ENCODE measurements at places on chromosomes 4 and X. TPM values are rescaled to one million over a fixed set of nuclear protein-coding genes. Genes with fewer than 3 reads are reported as not detected.
A peak's percentile ranks its signal among the peaks of the same experiment; 100 is the strongest.

DNA sequence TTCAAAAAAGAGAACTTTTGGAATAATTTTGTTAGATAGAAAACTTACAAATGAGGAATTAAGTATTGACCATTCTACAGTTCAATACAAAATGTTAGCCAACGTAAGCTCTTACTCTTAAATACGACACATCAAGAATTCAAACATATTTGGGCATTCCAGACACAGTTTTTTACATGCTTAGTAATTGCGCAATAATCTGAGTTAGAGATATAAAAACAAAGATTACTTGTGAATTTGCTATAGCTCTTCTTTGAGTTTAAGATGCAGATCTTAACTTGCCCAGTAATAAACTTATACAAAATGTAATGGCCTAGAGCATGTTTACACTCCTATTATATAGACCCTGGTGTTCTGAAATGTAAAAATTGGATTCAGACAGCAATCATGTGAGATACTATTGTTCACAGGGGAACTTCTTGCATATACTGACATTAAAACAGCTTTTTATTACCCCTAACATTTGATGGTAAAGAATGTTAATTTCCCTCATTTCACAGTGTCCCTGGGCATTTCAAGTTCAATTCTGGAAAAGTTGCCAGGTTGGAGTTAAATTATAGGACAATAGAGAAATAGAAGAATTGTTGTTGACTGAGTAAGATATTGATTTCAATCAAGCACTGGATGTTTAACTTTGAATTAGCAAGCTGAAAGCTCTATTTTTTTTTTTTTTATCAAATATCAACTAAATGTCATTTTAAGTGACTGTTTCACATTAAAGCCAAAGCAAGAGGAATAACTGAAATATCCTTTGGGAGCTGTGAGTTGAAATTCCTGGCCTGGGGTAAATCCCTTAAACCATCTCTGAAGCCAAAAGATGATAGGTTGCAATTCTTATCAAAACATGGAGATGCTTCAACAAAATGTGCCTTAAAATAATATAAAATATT lies 910 bp downstream of the HPGDS start:
- H3K27me3 ChIP-seq = no peaks in the 10 kb centered on the region
- H3K4me3 ChIP-seq = no peak overlapping the region
- no peak overlapping the region for H3K27ac ChIP-seq
- DNase-seq = no peak
- H3K4me1 ChIP-seq = no peaks in the 10 kb centered on the region

Gene ASMT
- not detected for total RNA-seq

DNA sequence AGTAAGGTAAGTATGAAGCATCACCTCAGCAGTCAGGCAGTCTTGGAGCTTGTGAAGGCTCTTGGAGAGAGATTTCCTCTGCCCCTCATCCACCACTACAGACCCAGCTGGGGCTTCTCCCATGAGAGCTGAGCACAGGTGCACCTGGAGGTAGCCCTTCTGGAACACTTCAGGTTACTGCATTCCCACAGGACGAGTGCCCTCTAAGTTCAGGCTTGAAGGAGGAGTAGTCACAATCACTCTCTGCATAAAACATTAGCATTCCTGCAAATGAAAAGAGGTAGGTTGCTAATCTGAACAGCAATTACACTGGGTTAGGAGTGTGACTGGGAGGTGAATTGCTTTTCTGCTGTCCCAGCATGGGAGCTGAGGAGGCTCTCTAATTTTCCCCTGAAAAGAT lies 308.8 kb downstream of the TEX13C start:
- H3K4me3 ChIP-seq = no peak overlapping the region
- no peak for DNase-seq
- no peaks in the 10 kb centered on the region for H3K36me3 ChIP-seq
- H3K27ac ChIP-seq = no peak overlapping the region
- H3K27me3 ChIP-seq = no peaks in the 10 kb centered on the region
- H3K4me1 ChIP-seq = no peaks in the 10 kb centered on the region

DNA sequence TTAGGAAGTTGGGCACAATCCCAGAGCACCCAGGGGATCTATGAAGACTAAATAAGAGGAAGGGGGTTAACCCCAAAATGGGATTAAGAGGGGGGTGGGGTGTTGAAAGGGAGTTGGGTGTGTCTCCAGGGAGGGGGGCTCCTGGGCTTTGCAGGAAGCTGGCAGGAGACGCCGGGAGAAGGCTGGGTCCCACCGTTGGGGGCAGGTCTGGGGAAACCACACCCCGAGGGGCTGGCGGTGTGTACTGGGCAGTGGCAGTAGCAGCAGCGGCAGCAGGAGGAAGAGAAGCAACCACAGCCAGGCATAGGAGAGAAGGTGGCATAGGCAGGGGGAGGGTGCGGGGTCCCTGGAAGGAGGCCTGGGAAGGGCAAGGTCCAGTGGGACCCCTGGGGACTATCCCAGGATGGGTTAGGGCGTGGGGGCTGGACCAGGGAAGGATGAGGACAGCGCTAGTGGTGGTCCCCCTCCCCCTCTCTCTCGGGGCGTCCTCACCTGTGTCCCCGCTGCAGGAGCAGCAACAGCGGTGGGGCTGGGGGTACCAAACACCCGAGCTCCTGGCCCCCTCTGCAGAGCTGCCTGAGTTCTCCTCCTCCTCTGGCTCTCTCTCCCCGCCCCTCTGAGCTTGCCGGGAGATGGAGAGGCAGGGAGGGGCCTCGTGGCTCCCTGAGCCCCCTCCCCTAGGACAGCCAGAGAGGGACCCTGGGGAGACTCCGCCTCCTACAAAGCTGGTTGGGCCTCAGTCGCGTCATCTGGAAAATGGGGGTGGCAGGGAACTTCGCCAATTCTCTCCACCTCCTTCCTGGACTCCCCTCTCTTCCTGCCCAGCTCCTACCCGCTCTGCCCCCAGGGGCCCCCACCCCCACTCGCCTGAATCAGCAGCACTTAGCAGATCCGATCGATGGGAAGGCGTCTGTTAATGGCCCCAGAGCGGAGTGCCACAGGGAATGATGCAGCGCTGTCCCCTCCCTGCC lies at the start of gene KCND1:
TSS of gene KCND1 (minus strand) at position 596 of the 971 bp plus-strand sequence. CDS start 1,573 bp downstream, outside the sequence.
- H3K36me3 ChIP-seq = no peaks in the 10 kb centered on the region
- no peak within 1 kb of the TSS for H3K4me3 ChIP-seq
- H3K27ac ChIP-seq = no peak within 1 kb of the TSS
- H3K4me1 ChIP-seq = no peaks in the 10 kb centered on the region
- no peak for DNase-seq

- no peaks in the 10 kb centered on the region for H3K36me3 ChIP-seq
- peaks cover 6% of the 10 kb centered on the region for H3K4me1 ChIP-seq
- peak; percentile 36 for DNase-seq
Observed at GRCh38 chr4:139619644-139620043, 46.0 kb upstream of the MGST2 start.

DNA sequence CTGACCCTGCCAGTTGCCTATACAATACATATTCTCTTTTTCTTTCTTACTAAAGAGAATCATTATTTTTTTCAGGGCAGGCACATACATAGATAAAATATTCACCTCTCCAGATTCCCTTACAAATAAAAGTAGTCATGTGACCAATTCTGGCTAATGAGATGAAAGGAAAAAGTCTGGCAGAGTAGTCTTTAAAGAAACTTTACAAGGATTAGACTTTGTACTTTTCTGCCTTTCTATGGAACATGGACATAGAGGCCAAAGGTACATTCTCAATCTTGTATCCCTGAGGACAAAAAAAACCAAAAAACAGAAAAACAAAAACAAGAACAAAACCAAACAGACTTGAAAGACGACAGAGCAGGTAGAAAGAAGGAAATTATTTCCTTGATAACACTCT lies 75.6 kb downstream of the DCK start:
- H3K4me1 ChIP-seq = no peaks in the 10 kb centered on the region
- no peaks in the 10 kb centered on the region for H3K27me3 ChIP-seq
- H3K27ac ChIP-seq = no peak overlapping the region
- no peaks in the 10 kb centered on the region for H3K36me3 ChIP-seq

DNA sequence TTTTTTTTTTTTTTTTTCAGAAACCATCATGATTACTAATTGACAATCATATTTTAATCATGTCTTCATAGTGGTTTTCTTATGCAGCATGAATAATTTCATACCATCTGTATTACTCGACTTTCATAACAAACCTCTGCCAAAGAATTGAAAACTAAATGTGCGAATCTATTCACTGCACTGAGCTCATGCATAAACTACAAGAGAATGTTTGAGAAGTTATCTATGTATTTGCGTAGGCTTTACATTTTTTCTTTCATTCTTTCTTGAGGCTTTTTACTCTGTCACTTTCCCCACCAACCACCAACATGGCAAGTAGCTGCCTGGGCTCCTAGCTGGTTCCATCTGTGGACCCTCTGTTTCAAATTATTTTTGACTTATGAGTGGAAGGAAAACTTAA lies 1761.0 kb downstream of the STIM2 start:
- no peak for DNase-seq
- no peaks in the 10 kb centered on the region for H3K27me3 ChIP-seq
- no peaks in the 10 kb centered on the region for H3K36me3 ChIP-seq
- no peak overlapping the region for H3K27ac ChIP-seq
- no peak overlapping the region for H3K4me3 ChIP-seq
- H3K4me1 ChIP-seq = no peaks in the 10 kb centered on the region

- H3K4me1 ChIP-seq = no peaks in the 10 kb centered on the region
- DNase-seq = no peak
- no peaks in the 10 kb centered on the region for H3K27me3 ChIP-seq
- no peak overlapping the region for H3K27ac ChIP-seq
- no peak overlapping the region for H3K4me3 ChIP-seq
Observed at GRCh38 chr4:57089549-57089948, 20.6 kb downstream of the IGFBP7 start.

Gene SERPINA7
- total RNA-seq = not detected

GRCh38 chr4:110854021-110854678 lies 231.3 kb upstream of the PITX2 start:
- H3K27ac ChIP-seq = peak overlapping the region; percentile 91
- H3K4me3 ChIP-seq = peak overlapping the region; percentile 16
- peak; percentile 89 for DNase-seq
- no peaks in the 10 kb centered on the region for H3K27me3 ChIP-seq
- no peaks in the 10 kb centered on the region for H3K36me3 ChIP-seq

- no peaks in the 10 kb centered on the region for H3K27me3 ChIP-seq
- H3K4me1 ChIP-seq = no peaks in the 10 kb centered on the region
- H3K4me3 ChIP-seq = no peak overlapping the region
- H3K27ac ChIP-seq = no peak overlapping the region
Observed at GRCh38 chr4:142516686-142517526, 329.2 kb downstream of the INPP4B start.

- peaks cover 23% of the 10 kb centered on the region for H3K4me1 ChIP-seq
- DNase-seq = no peak
- no peak overlapping the region for H3K27ac ChIP-seq
- H3K27me3 ChIP-seq = no peaks in the 10 kb centered on the region
- peaks cover 4% of the 10 kb centered on the region for H3K36me3 ChIP-seq
Observed at GRCh38 chr4:76726176-76726575, 171.8 kb downstream of the SOWAHB start.

GRCh38 chr4:23685471-23685870 lies 204.4 kb downstream of the PPARGC1A start:
- H3K4me3 ChIP-seq = no peak overlapping the region
- DNase-seq = no peak
- H3K4me1 ChIP-seq = no peaks in the 10 kb centered on the region
- no peaks in the 10 kb centered on the region for H3K27me3 ChIP-seq
- H3K27ac ChIP-seq = no peak overlapping the region

Gene CPE
- total RNA-seq = not detected

Gene POLA1
- 58.0 TPM for total RNA-seq

DNA sequence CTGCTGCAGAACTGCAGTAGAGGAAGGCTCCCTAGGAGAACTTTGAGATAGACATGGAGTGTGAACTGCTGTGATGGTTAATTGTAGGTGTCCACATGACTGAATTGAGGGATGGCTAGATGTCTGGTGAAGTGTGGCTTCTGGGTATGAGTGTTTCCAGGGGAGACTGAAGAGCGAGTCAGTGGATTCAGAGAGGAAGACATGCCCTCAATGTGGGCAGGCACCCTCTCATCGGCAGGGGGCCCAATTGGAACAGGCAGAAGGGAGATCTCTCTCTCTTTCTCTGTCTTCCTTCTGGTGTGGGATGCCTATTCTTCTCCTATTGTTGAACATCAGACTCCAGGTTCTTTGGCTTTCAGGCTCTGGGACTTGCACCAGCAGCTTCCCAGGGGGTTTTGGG lies 304.7 kb upstream of the GATB start:
- H3K27ac ChIP-seq = no peak overlapping the region
- no peak overlapping the region for H3K4me3 ChIP-seq
- peaks cover 5% of the 10 kb centered on the region for H3K4me1 ChIP-seq
- no peaks in the 10 kb centered on the region for H3K36me3 ChIP-seq

- no peaks in the 10 kb centered on the region for H3K27me3 ChIP-seq
- H3K27ac ChIP-seq = no peak overlapping the region
- no peak for DNase-seq
- H3K4me3 ChIP-seq = no peak overlapping the region
- H3K4me1 ChIP-seq = no peaks in the 10 kb centered on the region
Observed at GRCh38 chrX:107834275-107835201, 8.9 kb downstream of the MID2 start.

GRCh38 chrX:42664680-42665079 lies 113.3 kb downstream of the PPP1R2C start:
- no peaks in the 10 kb centered on the region for H3K27me3 ChIP-seq
- no peaks in the 10 kb centered on the region for H3K36me3 ChIP-seq
- H3K4me1 ChIP-seq = no peaks in the 10 kb centered on the region
- H3K4me3 ChIP-seq = no peak overlapping the region

GRCh38 chr4:52904421-52904820 lies 42.3 kb downstream of the RASL11B start:
- no peak overlapping the region for H3K27ac ChIP-seq
- H3K36me3 ChIP-seq = no peaks in the 10 kb centered on the region
- peaks cover 8% of the 10 kb centered on the region for H3K4me1 ChIP-seq
- no peak for DNase-seq
- no peak overlapping the region for H3K4me3 ChIP-seq
- no peaks in the 10 kb centered on the region for H3K27me3 ChIP-seq

- 0 out of 2 replicates have a peak, but pooled peaks cover 4% of the 10 kb centered on the region for H3K4me1 ChIP-seq
- peaks cover 10% of the 10 kb centered on the region for H3K36me3 ChIP-seq
- DNase-seq = no peak
- no peaks in the 10 kb centered on the region for H3K27me3 ChIP-seq
- no peak overlapping the region for H3K4me3 ChIP-seq
Observed at GRCh38 chr4:56324011-56324610, 63.2 kb downstream of the AASDH start.

DNA sequence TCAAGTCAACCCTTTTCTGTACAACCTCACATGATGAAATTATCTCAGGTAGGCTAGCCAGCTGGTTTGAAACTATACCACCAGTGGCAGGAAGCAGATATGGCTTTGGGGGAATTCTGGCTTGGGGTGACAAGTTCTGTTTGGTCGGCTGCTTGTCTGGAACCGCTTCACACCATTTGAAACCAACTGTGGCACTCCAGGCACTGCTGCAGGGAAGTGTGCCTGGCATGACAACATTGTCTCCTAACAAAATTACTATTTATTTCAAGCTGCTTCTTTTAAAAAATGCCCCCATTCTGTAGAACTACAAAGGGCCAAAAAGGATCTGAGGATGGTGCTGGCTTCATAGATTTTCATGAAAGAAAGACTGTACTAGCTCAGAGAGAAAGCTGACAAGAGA lies 37.1 kb upstream of the GPM6B start:
- H3K27ac ChIP-seq = no peak overlapping the region
- H3K4me1 ChIP-seq = peaks cover 11% of the 10 kb centered on the region
- DNase-seq = no peak
- H3K4me3 ChIP-seq = no peak overlapping the region
- no peaks in the 10 kb centered on the region for H3K27me3 ChIP-seq

GRCh38 chr4:148550788-148551187 lies 108.6 kb upstream of the NR3C2 start:
- H3K4me1 ChIP-seq = no peaks in the 10 kb centered on the region
- H3K4me3 ChIP-seq = no peak overlapping the region
- no peaks in the 10 kb centered on the region for H3K27me3 ChIP-seq
- DNase-seq = no peak
- no peaks in the 10 kb centered on the region for H3K36me3 ChIP-seq
- no peak overlapping the region for H3K27ac ChIP-seq

Gene PPP2R2C
- not detected for total RNA-seq

- DNase-seq = no peak
- H3K27ac ChIP-seq = no peak overlapping the region
- no peak overlapping the region for H3K4me3 ChIP-seq
- no peaks in the 10 kb centered on the region for H3K27me3 ChIP-seq
- no peaks in the 10 kb centered on the region for H3K36me3 ChIP-seq
Observed at GRCh38 chr4:111689731-111690130, 455.5 kb upstream of the FAM241A start.
